Suppressor macrophage treated with lipopolysaccharide for 4 hours (primary cell): ENCODE measurements at places on chromosomes 4 and X.

DNA sequence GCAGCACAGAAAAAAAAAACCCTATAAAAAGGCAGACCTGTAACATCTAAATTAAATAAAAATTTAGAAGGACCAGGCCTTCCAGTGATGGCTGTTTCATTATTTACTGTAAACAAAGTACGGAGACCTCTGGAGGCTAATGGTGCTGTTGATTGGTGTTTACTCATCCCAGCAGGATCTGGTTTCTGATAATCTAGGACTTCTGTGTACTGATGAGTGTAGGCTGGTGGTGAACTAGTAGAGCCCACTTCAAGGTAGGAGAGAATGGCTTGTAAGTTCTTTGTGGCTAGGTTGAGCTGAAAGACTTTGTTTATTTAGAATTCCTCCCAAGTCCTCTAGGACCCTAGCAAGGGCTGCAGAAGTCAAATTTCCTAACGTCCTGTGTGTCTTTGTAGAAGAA lies 398.1 kb upstream of the PITX2 start:
- no peak for DNase-seq

DNA sequence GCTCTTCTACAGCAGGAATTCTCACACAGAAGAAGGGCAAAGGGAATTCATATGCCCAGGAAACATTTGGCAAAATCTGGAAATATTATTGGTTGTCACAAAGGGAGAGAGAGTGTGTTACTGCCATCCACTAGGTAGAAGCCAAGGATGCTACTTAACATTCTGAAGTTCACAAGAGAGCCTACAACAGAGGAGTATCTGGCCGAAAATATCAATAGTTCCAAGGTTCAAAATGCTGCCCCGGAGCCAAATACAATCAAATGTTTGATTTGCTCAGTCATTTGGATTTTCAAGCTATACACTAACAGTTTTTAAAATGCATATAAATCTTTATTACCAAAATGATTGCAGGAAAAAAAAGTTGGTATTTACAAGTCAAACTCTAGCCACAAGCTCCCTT lies 18.8 kb downstream of the OTUD4 start:
- DNase-seq = no peak

- DNase-seq = peak; percentile 53
These were observed 763.8 kb upstream of the AADAT start for GRCh38 chr4:170853422-170854021.

DNA sequence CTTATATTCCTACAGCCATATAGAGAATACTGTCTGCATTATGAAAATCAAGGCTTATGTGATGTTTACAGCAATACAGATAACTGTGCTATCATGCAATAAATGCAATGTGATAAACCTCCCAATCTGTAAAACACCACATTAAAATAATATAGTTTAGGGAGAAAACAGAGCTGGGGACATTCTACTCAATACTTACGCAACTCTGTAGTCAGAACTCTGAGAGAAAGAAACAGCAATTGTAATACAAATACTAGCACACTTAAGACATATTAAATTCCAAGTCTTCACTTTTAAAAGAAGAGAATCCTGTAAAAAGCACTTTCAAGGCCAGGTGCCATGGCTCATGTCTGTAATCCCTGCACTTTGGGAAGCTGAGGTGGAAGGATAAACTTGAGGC lies 61.4 kb downstream of the ANKRD17 start:
- no peak for DNase-seq

DNA sequence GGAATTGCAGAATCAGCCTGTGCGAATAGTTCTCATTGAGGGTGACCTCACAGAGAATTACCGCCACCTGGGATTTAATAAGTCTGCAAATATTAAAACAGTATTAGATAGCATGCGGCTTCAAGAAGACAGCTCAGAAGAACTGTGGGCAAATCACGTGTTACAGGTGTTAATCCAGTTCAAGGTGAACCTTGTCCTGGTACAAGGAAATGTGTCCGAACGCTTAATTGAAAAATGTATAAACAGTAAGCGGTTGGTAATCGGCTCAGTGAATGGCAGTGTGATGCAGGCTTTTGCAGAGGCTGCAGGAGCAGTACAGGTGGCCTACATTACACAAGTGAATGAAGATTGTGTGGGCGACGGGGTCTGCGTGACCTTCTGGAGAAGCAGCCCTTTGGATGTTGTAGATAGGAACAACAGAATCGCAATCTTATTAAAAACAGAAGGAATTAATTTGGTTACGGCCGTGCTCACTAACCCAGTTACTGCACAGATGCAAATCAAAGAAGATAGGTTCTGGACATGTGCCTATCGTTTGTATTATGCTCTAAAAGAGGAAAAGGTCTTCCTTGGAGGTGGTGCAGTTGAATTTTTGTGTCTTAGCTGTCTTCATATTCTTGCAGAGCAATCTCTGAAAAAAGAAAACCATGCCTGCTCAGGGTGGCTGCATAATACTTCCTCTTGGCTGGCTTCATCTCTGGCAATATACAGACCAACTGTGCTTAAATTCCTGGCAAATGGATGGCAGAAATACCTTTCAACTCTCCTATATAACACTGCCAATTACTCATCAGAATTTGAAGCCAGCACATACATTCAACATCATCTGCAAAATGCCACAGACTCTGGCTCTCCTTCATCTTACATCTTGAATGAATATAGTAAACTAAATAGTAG lies 10.7 kb downstream of the BBS12 start:
- no peak for DNase-seq

GRCh38 chrX:48509619-48510018 lies 827 bp downstream of the PORCN start:
- DNase-seq = no peak
